ENCODE measurements at places on chromosomes 2 and 18.

GRCh38 chr2:144548532-144549191 is 28.7 kb upstream of the ZEB2 start:
- no peak for DNase-seq

DNA sequence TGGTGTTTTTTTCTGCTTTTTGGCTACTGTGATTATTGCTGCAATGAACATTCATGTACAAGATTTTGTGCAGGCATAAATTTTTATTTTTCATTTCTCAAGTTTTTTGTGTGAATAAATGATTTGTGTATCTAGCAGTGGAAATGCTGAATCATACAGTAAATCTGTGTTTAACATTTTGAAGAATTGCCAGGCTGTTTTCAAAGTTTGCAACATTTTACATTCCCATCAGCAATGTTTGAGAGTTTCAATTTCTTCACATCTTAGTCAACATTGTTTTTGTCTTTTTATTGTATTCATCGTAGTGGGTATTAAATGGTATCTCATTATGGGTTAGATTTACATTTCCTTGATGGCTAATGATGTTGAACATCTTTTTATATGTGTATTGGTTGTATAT is 98.8 kb upstream of the RBMS1 start:
- DNase-seq, result no peak

DNA sequence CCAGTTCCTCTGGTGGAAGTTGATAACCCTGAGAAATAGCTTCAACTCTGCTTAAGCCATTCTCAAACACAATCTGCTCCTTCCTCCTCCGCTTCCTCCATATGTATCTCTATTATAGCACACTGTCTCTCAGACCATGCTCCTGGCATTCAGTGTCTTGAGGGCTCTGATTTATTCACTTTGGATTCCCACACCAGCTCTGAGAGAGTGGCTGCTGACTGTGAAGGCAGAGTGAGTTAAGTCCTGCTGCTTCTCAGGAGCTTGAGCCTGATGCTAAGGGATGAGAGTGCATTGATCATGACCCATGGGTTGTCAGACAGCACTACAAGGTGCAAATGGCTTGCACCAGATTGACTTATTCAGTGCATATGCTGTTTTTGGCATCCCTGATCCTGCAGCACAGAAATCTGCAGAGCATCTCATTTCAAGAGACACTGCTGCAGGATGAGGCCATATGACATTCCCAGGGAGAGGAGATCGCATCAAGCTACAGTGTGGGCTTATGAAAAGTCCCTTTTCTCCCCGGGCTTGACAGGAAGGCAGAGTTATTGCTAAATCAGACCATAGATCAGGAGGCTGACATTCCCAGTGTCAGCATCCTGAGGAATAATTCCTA is 500.5 kb upstream of the RAB6C start:
- DNase-seq, result no peak

DNA sequence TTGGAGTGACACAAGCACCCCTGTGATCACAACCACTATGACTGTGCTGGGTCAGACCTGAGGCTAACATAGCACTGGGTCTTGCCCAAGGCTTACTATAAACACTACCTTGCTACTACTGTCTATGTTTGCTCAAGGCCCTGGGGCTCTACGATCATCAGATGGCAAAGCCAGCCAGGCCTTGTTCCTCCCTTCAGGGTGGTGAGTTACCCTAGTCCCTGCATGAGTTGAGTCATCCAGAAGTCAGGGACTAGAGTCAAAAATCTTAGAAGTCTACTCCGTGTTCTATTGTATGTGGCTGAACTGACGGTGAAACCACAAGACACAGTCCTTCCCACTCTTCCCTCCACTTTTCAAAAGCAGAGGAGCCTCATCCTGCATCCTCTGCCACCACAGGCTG is 551.2 kb upstream of the FSIP2 start:
- DNase-seq, result no peak

DNA sequence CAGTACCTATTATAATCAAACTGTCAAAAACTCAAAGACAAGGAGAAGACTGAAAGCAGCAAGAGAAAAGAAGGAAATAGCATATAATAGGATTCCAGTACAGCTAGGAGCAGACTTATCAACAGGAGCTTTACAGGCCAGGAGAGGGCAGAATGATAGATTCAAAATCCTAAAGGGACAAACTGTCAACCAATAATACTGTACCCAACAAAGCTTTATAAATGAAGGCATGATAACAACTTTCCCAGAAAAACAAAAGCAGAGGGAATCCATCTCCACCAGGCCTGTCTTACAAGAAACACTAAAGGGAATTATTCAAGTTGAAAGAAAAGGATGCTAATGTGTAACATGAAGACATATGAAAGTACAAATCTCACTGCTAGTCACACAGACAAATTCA is 42.0 kb downstream of the PDE1A start:
- DNase-seq, result no peak

DNA sequence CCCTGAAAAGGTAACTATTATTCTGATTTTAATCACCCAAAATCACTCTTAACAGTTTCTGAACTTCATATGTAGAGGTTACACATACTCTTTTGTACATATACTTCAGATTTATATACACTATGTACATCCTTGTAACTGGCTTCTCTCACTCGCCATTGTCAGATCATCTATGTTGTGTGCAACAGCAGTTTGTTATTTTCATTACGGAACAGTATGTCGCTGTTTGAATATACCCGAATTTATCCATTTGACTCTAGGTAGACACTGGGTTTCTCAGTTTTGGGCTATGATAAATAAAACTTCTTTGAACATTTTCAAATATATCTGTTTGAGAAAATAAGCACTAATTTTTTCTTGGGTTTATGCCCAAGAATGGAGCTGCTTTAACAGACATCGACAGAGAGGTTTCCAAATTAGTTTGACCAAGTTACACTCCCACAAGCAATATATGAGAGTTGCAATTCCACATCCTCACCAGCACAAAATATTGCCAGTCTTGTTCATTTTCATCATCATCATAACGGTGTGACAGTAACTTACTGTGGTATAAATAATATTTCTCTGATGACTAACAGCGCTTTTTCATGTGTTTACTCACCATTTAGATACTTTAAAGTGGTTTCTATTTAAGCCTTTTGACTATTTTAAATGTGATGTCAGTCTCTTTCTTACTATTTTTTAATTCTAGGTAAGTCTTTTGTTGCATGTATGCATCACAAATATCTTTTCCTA is 80.9 kb downstream of the SMC6 start:
- DNase-seq, result no peak

- peak; percentile 59 for DNase-seq
Observed at GRCh38 chr2:105787376-105788318, 42.9 kb downstream of the NCK2 start.

- no peak for DNase-seq
Observed at GRCh38 chr2:25514043-25514637, 159.2 kb downstream of the DTNB start.

GRCh38 chr2:117956036-117956796 is 57.7 kb downstream of the CCDC93 start:
- DNase-seq, result no peak

DNA sequence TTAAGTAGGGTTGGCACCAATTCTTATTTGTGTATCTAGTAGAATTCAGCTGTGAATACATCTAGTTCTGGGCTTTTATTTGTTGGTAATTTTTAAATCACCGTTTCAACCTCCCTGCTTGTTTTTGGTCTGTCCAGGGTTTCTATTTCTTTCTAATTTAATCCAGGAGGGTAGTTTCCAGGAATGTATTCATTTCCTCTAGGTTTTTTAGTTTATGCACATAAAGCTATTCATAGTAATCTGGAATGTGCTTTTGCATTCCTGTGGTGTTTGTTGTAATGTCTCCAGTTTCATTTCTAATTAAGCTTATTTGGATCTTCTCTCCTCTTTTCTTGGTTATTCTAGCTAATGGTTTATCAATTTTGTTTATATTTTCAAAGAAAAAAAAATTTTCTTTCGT is 1361.8 kb upstream of the DDX18 start:
- no peak for DNase-seq

GRCh38 chr2:118046634-118047210 is 32.9 kb upstream of the CCDC93 start:
- no peak for DNase-seq

Measured in activated CD8-positive, alpha-beta memory T cell treated with anti-CD3 and anti-CD28 coated beads for 24 hours (primary cell).